ENCODE measurements at places on chromosomes 7 and 10.

DNA sequence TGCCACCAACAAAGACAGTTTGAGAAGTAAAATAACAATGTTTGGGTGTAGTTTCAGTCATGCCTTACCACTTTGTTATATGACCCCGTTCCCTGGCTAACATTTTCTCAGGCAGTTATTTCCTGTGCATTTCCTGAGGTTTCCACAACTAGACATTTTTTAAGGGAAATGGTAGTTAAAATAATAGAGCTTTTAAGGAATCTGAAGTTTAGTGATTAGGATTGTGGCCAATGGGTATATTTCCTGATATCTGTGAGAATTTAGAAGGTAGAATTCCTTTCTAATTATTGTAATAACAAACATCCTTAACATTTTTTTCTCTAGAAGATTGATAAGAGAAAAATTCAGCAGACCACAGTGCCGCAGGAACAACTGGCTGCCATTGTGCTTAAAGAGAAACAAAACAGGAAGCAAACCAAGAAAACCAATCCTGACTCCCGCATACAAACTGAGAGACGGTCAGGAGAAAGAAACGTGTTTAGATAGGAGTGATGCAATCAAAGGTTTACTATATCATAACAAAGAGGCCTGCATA lies 193.6 kb downstream of the MBL2 start:
- no peak for DNase-seq

DNA sequence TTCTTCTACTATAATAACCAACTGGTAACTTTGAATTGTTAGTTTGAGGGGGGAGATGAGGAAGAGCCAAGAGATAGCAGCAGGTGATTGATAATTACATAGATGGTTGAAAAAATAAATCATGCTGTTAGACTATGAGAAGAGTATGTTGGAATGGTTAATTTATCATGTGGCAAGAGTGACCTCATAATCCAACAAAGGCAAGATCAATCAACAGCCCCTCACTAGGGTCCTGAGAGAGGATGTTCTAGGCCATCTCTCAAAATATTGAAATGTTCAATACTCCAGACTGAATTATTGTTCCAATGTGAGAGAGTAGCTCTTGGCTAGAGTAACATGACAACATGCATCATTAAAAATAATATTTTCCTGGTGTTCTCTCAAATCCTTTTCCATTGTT lies 67.9 kb downstream of the ADD3 start:
- no peak for DNase-seq

- no peak for DNase-seq
Measured at GRCh38 chr7:102473271-102473991, 5.3 kb downstream of the POLR2J start.

- no peak for DNase-seq
Measured at GRCh38 chr10:9103301-9103700, 1048.8 kb downstream of the GATA3 start.

DNA sequence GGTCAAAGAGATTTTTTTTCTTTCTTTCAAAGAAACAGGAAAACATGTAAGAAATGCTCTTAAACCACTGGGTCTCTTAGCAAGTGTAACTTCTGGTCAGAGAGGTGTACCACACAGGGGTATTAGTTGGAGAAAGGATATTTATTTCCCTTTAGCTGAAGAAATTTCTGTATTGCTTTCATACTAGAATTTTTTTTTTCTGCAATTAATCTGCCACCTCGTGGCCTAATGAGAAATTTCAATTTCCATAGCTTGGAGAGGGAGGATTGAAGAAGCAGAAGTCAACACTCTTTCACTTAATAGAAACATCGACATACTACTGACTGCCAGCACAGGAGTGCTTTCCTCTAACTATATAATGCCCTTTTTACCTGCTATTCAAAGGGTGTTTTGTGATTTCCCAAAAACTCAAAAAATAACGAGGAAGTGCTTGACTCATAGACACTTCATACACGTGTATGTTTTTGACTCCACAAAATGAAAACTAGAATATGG lies 177.6 kb upstream of the NAMPT start:
- DNase-seq = peak; percentile 57

GRCh38 chr7:115600207-115600606 lies 430.4 kb downstream of the TFEC start:
- DNase-seq = no peak

- DNase-seq = no peak
Measured at GRCh38 chr7:72429316-72429715, 17.2 kb upstream of the CALN1 start.

All from RWPE1 (cell line).